ENCODE measurements at places on chromosomes 1 and 21. TPM values are rescaled to one million over a fixed set of nuclear protein-coding genes. Genes with fewer than 3 reads are reported as not detected.

NUP210L gene
- 0.18 TPM for total RNA-seq

PLCH2 gene
- total RNA-seq: 0.55 TPM

NUAK2 gene
- 16.5 TPM for total RNA-seq

GMEB1 gene
- 6.7 TPM for total RNA-seq
